ENCODE measurements at places on chromosomes 3 and 15.
A peak's percentile ranks its signal among the peaks of the same experiment; 100 is the strongest.

GRCh38 chr3:107555359-107555758, 32.6 kb downstream of the BBX start:
- no peak for DNase-seq

GRCh38 chr3:138394686-138395085, 39.7 kb upstream of the ESYT3 start:
- DNase-seq, result no peak

DNA sequence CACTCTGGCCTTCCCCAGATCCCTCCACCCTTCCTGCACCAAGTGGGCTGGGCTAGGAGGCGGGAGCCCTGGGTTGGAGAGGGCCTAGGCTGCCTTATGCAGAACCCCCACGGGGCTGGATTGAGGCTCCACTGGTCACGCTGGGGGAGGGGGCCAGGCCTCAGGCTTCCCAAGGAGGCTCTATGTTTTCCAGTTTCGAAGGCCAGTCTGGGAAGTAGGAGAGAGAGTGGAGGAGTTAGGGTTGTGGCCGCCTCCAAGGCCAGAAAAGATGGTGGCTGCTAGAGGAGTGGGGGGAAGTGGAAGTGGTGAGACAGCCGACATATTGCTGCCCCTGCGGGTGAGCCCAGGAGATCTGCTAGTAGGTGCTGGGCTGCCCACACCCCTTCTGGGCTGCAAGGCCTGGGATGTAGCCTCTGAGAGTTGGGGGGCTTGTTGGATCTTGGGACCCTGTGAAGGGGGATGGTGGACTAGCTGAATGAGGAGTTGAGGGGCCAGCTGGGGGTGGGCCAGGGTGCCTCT, 1.2 kb downstream of the GNAI2 start:
- DNase-seq, result no peak

DNA sequence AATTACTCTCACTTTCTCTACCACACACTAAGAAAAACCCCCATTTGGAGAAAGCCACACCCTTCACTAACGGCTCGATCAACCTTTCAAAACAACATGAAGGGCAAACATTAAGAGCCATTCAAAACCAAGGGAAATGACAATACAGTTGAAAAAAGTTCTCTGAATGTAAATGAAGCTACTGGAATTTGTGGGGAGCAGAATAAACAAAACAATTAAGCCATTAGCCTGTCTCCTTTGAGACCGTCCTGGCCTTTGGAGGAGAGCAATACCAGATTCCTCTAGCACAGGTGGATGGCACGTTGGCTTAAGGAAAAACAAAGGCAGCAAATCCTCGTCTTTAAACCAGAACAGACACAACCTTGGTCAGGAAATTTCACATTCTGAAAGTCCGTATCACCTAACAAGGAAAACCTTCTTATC, 18.7 kb downstream of the MYO1E start:
- DNase-seq, result no peak

GRCh38 chr3:178146406-178146831, 389.8 kb upstream of the KCNMB2 start:
- no peak for DNase-seq

DNA sequence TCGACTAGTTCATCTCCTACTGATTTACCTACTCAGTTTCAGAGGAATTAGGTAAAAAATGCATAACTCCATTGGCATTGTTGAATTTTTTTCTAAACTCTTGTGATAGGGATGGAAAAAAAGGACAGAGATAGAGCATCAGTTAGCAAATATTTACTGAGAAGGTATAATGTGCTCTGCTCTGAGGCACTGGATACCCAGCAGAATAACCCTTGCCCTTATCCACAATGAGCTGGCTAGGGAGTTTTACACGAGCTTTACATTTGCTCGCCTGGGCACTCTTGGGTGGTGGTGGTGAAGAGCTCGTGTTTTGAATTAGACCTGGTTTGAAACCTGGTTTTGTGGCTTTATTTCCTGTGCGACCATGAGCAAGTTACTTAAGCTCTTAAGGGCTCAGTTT, 149.6 kb downstream of the RORA start:
- DNase-seq, result no peak

- no peak for DNase-seq
Measured at GRCh38 chr3:197028728-197029510, 698 bp downstream of the MELTF start.

DNA sequence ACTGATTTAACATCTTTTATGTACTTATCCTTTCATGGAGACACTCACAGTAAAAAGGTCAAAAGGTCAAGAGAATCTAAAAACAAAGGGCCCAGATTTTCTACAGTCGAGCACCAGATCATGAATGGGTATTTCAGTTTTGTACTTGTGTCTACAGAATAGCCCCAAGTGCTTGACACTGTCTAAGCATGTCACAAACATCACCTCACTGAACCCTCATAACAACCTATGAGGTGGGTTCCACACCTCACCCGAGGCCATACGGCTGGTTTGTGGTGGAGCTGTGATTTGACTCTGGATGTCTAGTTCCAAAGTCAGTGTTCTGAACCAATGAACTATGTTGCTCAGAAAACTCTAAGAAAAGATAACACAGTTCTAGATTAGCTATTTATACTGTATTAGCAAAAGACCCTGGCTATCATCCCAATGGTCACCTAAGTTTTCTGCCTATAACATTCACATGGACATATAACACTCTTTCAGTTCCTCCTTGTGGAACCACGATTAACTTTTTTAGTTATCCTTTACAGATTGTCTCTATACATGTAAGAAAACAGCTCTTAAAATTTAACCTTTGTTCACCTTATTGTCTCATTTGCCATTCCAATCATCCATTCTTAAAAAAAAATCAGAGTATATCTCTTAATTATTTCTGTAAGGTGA, 25.5 kb downstream of the TM6SF1 start:
- DNase-seq, result no peak

GRCh38 chr3:70974747-70975146, 608.8 kb downstream of the FOXP1 start:
- DNase-seq, result no peak

DNA sequence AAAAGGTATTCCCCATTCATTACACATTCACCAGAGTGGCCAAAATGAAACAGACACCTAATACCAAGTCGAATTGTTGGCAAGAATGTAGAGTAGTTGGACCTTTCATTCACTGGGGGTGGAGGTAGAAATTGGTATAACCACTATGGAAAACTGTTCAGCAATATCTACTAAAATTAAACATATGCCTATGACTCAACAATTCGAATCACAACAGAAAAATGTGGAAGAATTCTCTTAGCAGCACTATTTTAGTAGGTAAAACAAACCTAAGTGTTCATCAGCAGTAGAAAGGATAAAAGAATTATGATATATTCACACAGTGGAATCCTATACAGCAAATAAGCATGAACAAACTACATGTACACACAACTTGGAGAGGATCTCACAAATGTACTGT, 30.6 kb downstream of the POLG start:
- DNase-seq, result no peak

DNA sequence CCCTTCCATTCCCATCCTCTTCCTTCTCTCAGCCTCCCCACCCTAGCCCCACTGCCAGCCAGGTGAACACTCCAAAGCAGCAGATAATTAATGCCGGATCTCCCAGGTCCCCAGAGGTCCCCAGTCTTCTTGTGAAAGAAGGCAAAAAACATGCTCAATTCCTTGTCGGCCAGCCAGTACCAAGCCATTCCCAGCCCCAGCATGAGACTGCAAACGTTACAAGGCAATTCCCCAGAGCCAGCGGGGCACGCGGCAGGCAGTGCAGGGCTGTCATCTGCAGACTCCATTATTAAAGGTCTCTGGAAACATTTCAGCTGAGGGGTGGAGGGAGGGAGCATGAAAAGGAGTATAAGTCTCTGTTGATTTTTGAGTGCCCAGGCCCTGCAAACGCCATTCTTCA, 117.8 kb downstream of the XXYLT1 start:
- no peak for DNase-seq

GRCh38 chr15:67865331-67865730, 25.5 kb upstream of the RNU6-1 start:
- no peak for DNase-seq

- peak; percentile 16 for DNase-seq
Measured at GRCh38 chr3:13638927-13639326, 90.0 kb downstream of the FBLN2 start.

- DNase-seq, result no peak
Measured at GRCh38 chr3:184593220-184593927, 31.8 kb downstream of the EPHB3 start.

DNA sequence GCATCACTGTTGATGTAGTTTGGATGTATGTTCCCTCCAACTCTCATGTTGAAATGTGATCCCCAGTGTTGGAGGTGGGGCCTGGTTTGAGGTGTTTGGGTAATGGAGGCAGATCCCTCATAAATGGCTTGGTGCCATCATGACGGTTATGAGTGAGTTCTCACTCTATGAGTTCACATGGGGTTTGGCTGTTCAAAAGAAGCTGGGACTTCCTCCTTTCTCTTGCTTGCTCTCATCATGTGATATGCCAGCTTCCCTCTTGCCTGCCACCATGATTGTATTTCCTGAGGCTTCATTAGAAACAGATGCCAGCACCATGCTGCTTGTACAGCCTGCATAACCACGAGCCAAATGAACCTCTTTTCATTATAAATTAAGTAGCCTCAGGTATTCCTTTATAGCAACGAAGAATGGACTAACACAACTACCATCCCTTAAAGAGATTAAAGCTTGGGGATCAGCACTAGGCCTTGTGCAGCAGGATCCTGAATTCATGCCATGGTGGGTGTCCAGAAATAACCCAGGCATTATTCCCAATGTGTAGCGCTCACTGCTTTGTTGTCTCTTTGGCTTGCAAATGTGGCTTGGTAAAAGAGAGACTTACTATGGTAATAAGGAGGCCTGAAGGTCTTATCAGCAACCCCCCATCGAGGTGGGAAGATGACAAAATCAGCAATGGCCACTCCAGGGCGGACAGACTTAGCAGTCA, 41.9 kb downstream of the NDUFB4 start:
- DNase-seq, result no peak

- no peak for DNase-seq
Measured at GRCh38 chr3:14179114-14179465, 473 bp downstream of the LSM3 start.

GRCh38 chr3:141485641-141486495, 959 bp upstream of the RASA2 start:
- peak; percentile 88 for DNase-seq

DNA sequence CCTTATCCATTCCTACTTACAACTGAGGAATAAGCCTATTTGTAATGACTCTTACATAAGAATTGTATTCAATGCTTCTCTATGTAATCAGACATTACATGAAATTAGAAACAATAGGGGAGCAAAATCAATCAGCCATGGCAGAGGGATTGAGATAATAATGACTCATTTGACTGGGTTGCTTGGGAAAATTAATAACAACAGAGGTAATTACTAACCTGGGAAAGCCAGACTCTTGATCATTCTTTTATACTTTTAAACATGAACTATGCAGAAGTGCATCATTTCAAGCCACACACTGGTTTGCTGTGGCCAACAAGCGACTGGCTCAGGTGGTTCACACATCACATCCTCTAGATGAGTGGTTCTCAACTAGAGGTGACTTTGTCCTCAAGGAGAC, 126.3 kb upstream of the CRBN start:
- no peak for DNase-seq

GRCh38 chr3:45590822-45591546, 3.6 kb upstream of the LIMD1 start:
- DNase-seq, result no peak

GRCh38 chr3:112372396-112372795, 39.4 kb downstream of the CD200 start:
- DNase-seq, result no peak

DNA sequence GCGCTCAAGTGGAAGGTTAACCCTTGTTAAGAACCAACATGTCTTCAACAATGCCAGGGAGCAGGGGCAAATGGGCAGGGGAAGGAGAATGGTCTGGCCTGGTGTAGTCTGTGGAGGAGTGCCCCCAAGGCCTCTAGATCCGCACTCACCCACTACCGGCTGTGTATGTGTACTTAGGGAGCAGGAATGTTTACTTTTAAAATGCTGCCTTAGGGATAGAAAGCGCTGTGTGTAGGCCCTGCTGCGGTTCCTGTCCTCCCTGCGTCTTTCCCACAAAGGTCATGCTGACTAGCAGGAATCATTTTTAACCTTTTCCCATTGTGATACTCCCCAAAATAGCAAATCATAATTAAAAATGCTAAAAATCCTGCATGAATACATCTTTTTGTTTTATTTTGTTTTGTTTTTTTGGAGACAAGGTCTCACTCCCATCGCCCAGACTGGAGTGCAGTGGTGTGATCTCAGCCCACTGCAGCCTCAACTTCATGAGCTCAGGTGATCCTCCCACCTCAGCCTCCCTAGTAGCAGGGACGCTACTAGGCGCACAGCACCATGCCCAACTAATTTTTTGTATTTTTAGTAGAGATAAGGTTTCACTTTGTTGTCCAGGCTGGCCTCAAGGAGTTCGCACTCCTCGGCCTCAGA, 35.9 kb upstream of the CEMIP start:
- DNase-seq, result no peak

GRCh38 chr15:78216276-78217104, 17.9 kb downstream of the ACSBG1 start:
- peak; percentile 82 for DNase-seq

DNA sequence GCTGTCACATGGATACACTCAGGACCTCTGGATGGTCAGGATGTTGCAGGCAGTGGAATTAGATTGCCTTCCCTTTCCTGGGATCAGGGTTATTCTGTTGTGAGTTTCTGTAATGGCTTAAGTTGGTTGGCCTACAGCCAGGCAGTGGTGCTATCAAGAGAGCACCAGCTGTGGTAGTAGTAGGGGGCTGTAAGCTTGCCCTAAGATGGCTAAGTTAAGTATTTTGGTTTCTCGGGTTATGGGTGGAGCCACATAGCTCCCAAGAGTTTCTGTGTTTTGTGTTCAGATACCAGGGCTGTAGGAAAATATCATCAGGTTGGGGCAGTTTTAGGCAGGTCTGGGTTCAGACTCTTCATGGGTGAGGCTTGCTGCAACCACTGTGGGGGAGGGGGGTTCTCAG, 59.6 kb downstream of the LEKR1 start:
- no peak for DNase-seq

GRCh38 chr15:52002351-52002750, 16.7 kb upstream of the MAPK6 start:
- no peak for DNase-seq

- DNase-seq, result no peak
Measured at GRCh38 chr15:71096676-71097075, 18.6 kb upstream of the THSD4 start.

DNA sequence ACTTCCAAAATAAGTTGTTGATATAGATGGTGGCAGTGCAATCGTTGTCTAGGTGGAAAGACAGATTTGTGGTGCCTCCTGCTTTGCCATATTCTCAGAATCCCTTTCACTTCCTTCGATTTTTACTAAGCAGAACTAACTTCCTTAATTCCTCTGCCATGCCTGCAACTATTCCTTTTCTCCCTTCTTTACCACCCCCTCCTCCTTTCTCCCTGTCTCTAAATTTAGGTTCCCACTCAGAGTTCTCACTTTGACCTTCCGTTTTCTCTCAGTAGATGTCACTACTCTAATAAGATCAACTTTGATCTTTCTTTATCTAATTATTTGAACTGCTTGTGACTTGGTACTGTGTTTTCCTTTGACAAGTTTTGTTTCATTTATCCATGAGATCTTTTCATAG, 351.2 kb downstream of the LPP start:
- no peak for DNase-seq
